ENCODE measurements at places on chromosomes 3 and 15.
A peak's percentile ranks its signal among the peaks of the same experiment; 100 is the strongest.

- DNase-seq: peak; percentile 77
Measured at GRCh38 chr15:51982013-51982769, 10.6 kb upstream of the LEO1 start.

- DNase-seq: no peak
Measured at GRCh38 chr3:74897006-74897405, 282.5 kb upstream of the CNTN3 start.

DNA sequence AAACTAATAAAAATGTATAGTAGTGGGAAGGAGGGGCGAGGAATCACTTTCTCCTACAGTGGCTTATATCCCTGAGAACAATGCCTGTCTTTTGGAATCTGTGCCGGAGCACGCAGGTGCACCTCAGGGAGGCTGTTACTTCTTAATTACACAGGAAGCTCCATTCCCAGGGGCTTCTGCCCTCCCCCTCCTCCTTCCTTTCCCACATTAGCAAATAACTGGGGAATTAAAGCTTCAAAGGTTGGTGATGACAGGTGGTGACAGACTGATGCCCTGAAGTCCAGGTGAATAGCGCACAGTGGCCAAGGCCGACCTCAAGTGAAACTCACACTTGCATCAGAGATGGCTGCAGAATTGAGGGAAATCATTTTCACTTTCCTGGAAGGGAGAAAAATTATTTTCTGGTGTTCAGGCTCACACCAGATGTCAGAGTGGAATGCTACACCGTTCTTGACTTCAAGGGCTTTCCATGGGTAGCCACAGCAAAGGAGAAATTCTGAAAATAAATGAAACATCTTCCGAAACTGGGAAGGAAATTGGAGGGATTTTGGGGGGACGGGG, 3.7 kb downstream of the GRAMD2A start:
- no peak for DNase-seq

DNA sequence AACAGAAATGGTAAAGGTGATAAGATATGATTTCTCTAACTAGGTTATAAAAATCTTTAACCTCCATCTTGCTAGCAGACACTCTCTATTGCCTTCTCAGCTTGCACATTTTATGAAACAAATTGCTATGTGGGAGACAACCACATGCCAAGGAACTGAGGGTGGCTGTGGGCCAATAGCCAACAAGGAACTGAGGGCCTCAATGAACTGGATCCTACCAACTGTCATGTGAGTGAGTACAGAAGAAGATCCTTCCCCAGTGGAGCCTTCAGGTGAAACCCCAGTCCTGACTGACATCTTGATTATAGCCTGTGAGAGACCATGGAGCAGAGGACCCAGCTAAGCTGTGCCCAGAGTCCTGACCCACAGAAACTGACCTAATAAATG, 129.2 kb upstream of the LRIG1 start:
- DNase-seq: no peak

GRCh38 chr3:82293867-82294266, 532.4 kb upstream of the GBE1 start:
- DNase-seq: no peak

- no peak for DNase-seq
Measured at GRCh38 chr3:175274474-175275218, 415.5 kb downstream of the NAALADL2 start.

DNA sequence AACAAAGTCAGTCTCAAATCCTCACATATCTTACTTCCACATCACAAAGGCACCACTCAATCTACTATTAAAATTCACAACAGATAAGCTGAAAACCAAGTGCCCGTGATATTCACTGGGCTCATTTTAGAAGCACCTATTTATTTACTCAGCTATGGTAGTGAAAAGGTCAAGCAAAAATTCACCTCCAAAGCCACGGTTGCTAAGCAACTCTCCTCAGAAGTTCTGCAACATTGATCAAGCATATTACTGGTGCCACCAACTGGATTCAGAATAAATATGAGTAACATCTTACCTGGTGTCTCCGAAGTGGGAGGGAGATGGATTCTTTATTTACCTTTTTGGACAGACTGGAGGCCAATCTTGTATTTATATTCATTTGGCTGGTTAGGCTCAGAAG, 714.8 kb downstream of the FHIT start:
- DNase-seq: no peak

DNA sequence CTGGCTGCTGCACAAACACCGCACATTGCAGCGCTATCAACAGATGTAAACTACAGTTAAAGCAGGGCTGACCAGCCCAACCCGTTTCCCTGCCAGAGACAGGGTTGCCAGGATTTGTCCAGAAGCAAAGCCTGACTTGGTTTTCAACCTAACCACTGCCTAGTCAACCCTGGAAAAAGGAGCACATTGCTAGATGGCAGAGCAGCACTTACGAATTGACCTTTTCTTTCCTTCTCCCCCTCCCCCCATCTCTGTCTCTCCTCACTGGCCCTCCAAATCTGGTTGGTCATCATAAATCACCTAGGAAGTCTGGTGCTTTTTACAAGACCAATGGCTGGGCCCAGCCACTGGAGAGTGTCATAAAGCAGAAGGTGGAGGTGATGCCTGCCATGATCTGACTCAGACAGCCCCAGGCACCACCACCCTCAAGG, 51.3 kb downstream of the ABCC5 start:
- DNase-seq: no peak

DNA sequence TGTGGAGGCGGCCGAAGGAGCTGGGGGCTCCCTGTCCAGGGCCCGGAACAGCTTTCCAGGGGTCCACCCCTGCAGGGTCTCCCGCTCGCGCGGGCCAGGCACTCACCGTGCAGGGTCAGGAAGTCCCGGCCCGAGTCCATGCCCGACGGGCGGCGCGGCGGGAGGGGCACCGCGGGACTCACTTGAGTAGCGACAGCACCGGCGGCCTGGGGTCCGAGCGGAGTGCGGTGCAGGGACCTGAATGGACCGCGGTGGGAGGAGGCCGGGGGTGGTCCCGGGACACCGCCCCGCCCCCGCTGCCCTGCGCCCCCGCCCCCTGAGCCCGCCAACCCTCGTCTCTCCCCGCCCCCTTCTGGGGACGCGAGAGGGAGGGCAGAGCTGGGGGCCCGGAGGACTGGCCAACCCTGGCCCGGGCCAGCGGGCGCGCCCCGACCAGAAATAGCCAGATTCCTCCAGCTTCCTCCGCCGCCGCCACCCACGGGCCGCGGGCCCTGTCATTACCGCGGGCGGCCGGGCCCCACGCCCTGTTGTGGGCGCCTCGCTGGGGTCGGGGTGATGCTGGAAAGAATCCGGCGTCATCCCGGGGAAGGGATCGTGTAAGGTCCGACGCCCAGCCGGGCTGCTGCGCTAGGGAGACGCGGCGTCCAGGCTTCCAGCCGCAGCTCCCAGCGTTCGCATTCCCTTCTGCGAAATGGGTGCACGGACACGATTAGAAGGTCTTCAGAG, at the start of gene PLCD1:
Gene PLCD1, minus strand, starts transcription at position 243 of the 726 bp plus-strand sequence. Its CDS starts 103 bp downstream, at position 140.
- DNase-seq: peak; percentile 33

DNA sequence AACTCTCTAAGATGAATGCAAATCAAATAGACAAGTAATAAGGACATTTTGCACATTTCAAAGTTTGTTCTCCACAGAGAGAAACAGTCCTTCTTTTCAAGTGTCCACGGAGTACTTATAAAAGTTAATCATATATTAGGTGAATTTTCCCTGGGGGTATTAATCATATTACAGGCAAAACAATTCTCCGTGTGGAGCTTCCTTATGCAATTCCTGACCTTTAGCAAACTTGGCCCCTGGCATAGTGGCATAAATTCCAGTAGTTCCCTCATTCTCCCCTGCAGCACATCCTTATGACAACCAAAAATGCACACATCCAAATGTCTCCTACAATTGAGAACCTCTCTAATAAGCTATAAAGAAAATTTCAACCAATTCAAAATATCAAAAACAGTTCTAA, 34.4 kb downstream of the FSIP1 start:
- DNase-seq: no peak

GRCh38 chr15:100790786-100791265, 88.8 kb upstream of the ALDH1A3 start:
- DNase-seq: no peak

DNA sequence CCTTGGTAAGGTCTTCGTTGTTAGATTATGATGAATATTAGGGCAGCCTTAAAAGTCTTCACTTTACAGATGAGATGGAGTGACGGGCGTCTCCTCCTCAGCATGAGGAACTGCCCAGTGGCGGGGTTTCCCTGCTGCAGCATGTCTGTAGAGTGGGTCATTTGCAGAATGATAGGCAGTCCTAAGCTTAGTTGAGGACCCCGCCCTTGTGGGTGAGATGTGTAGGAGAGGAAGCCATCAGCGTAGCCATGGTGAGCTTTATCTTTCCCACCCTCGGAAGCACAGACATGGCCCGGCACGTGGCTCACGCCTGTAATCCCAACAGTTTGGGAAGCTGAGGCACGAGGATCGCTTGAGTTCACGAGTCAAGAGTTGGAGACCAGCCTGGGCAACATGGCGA, 877 bp downstream of the NIT2 start:
- DNase-seq: no peak

DNA sequence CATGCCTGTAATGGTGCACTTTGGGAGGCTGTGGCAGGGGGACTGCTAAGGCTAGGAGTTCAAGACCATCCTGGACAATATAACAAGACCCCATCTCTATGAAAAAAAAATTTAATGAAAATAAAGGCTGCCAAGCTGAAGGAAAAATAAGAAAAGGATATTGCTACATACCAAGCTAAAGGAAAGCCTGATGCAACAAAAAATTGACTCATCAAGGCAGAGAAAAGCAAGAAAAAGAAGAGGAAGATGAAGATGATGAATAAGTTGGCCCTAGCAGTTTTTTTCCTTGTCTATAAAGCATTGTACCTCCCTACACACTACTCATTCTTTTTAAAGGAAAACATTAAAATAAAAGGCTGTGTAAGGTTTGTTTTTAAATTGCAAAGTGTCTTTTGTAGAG, 441.9 kb upstream of the MDFIC2 start:
- DNase-seq: no peak

- no peak for DNase-seq
Measured at GRCh38 chr3:183400352-183400751, 28.1 kb downstream of the MCF2L2 start.

- no peak for DNase-seq
Measured at GRCh38 chr3:189567322-189567721, 63.9 kb upstream of the TP63 start.

DNA sequence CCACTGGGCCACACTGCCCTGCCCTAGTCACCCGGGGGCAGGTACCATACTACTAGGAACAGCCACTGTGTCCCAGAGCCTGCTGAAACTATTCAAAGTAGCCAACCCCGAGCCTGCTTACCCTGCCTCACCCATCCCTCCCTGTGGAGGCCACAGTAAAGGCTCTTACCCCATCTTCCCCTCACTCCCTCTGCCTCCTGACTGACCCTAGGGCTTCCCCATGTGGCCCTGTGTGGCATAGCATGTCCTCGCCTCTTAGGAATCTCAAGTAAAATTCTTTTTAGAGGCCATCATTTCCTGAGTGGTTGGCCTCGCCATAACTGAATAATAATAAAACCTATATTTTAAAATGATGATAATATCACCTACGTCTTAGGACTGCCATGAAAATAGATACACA, 112.2 kb upstream of the SLC6A11 start:
- DNase-seq: no peak

DNA sequence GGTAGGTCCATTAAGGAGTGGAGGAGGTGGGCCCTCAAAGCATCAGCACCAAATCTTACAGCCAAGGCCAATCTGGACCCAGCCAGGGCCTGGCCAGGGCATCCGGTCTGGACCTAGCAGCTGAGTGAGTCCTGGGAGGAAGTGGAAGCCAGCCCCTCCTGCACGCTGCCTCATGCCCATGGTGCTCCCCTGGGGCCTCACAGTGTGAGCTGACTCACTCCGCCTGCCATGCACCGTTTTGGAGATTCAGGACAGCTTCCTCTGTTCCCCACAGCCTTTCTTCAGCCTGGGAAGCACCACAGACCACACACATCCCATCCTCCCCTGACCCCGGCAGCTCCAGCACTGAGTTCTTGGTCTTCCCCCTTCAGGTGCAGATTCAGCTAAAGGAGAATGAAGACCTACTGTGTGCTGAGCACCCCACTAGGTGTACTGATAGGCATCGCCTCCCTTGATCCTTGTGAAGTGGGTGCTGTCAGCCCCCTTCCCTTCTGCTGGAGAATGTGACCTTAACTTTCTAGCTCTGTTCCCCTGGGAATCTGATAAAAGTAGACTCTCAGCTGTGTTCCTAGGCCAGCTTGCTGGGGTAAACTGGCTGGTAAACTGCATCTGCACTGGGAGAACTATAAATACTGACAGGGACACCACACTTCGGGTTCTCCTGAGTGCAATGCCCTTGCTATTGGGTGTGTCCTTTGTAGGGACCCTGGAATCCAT, 36.8 kb upstream of the SEC13 start:
- DNase-seq: no peak

DNA sequence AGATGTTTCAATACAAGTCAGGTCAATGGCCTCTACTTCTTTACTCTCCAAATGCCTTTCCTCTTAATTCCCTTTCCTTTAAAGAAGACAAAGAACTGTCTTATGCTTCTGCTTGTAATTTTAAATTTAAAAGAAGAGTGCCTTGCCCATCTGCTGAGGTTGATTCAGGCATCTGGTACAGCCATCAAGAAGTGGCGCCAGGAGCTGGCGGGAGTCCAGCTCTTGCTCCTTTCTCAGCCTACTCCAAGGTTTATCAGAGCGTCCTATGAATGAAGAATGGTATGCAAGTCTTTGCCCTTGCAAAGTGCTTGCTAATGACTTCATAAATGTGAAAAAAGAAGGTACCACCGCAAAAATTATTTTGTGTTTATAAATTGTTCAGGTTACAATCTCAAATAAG, 294.6 kb upstream of the TGFBR2 start:
- DNase-seq: no peak

GRCh38 chr3:194130807-194131589, 5.0 kb upstream of the HES1 start:
- DNase-seq: peak; percentile 30

- no peak for DNase-seq
Measured at GRCh38 chr3:177041021-177041729, 156.1 kb downstream of the TBL1XR1 start.

DNA sequence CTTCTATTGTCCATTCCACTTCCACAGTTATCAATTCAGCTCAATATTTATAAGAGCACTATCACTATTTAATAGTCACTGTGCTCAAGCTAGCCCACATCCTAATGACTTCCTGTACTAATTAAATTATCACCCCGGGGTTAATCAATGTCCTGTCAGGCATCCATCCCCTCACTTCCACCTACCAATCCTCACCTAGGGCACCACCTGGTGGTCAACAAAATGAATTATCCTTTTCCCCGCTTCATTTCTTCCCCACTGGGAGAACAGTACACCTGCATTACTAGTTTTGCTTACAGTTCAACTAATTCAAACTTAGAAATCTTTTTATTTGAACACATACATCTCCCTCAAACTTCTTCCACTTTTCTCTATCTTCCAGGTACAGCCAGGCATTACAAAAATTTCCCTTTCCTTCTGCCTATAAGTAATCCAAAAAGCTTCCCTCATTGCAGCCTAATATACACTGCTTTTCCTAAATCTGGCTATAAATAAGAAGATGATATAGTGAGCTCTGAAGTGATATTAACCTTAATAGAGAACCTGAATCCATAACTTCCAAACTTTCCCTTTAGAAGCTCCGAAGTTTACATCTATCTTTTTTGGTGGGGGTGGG, 68.5 kb downstream of the TMCC1 start:
- DNase-seq: peak; percentile 63

GRCh38 chr15:51861557-51862359, 32.3 kb downstream of the TMOD3 start:
- DNase-seq: peak; percentile 82

Measured in activated CD8-positive, alpha-beta T cell treated with anti-CD3 and anti-CD28 coated beads, Interleukin-2, amount 10 ng/mL, durations not matched to agents 7 days and 5 days (primary cell).